ENCODE measurements at places on chromosomes 3 and 15. TPM values are rescaled to one million over a fixed set of nuclear protein-coding genes. Genes with fewer than 3 reads are reported as not detected.

The SCAMP5 gene
- total RNA-seq, result 58.0 TPM

The SLC2A2 gene
- total RNA-seq, result 1.5 TPM

The CPOX gene
- 24.4 TPM for total RNA-seq

The EPHB1 gene
- total RNA-seq, result 2.2 TPM

The IGSF10 gene
- total RNA-seq, result 1.8 TPM

The CTXN2 gene
- total RNA-seq, result 0.38 TPM

The THBS1 gene
- 34.6 TPM for total RNA-seq

The ARRDC4 gene
- total RNA-seq, result 12.1 TPM

The SLC15A2 gene
- 4.2 TPM for total RNA-seq

The NT5DC2 gene
- 271 TPM for total RNA-seq

The SMCO1 gene
- total RNA-seq, result not detected

The KIF15 gene
- total RNA-seq, result 17.0 TPM

The BNC1 gene
- total RNA-seq, result 0.67 TPM

The FSTL1 gene
- 210 TPM for total RNA-seq

The PRKAR2A gene
- 34.5 TPM for total RNA-seq

The TMEM108 gene
- 6.7 TPM for total RNA-seq

The LNP1 gene
- 3.6 TPM for total RNA-seq

The TMCO5A gene
- not detected for total RNA-seq

The TM4SF1 gene
- 2.3 TPM for total RNA-seq

The CRYGS gene
- total RNA-seq, result 3.9 TPM

The LIPH gene
- total RNA-seq, result 0.79 TPM

The SNX4 gene
- total RNA-seq, result 38.4 TPM

The ABI3BP gene
- not detected for total RNA-seq

Data from progenitor cell of endocrine pancreas (in vitro differentiated cells).